ENCODE measurements at places on chromosomes 5 and 9.
A peak's percentile ranks its signal among the peaks of the same experiment; 100 is the strongest.

DNA sequence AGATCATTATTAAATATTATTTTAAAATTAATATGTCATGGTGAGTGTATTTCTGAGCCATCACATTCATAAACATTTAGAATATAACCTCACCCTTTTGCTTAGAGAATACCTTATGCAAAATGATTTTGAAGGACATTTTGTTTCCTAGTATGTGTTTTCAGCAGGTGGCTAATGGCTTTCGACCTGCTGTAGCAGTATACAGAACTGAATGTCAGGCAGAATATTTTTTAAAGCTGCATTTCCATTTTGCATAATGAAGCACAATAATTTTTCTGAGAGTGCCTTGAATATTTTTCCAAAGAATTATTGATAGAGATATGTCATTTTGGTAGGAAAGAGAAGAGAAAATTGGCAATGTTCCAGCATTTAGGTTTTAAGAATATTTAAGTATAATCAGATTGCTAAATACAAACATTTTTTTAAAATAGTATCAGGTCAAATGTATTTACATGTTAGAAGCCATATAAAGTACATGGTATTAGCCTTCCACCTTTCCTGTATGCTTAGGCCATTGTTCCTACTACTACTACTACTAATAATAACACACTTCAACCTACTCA is 42.3 kb downstream of the PAM start:
- H3K27me3 ChIP-seq, result no peaks in the 10 kb centered on the region
- no peak for DNase-seq

- H3K4me1 ChIP-seq, result peaks cover 19% of the 10 kb centered on the region
- peak; percentile 31 for DNase-seq
- no peaks in the 10 kb centered on the region for H3K27me3 ChIP-seq
- H3K27ac ChIP-seq, result no peak overlapping the region
Measured at GRCh38 chr5:59036274-59036961, 453.5 kb downstream of the RAB3C start.

DNA sequence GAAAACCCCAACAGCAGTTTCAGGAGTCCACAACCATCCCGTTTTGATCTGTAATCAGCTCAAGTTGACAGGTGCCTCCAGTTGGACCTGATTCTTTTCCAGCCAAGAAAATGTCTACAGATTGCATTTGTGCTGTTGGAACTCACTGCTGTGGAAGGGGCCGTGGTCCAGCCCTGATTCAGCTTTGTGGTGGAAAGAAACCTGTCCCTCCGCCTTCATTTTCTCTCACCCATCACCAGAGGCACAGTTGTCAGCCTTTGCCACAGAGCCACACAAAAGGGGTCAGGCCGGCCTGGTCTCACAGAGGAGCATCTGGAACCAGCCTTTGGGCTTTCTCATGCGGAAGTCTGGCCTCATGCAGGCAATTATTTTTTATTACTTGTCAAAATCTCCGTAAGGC is 483.6 kb downstream of the GADD45G start:
- H3K36me3 ChIP-seq, result no peaks in the 10 kb centered on the region
- DNase-seq, result no peak
- no peaks in the 10 kb centered on the region for H3K4me1 ChIP-seq
- H3K27ac ChIP-seq, result no peak overlapping the region

- H3K4me3 ChIP-seq, result no peak overlapping the region
- no peak for DNase-seq
- H3K4me1 ChIP-seq, result no peaks in the 10 kb centered on the region
- H3K36me3 ChIP-seq, result no peaks in the 10 kb centered on the region
- H3K27ac ChIP-seq, result no peak overlapping the region
- no peaks in the 10 kb centered on the region for H3K27me3 ChIP-seq
Measured at GRCh38 chr9:19998823-19999455, 210.1 kb upstream of the SLC24A2 start.

GRCh38 chr5:73654819-73655318 is 28.9 kb downstream of the ARHGEF28 start:
- peaks cover 44% of the 10 kb centered on the region for H3K4me1 ChIP-seq
- no peak for DNase-seq
- no peaks in the 10 kb centered on the region for H3K27me3 ChIP-seq

DNA sequence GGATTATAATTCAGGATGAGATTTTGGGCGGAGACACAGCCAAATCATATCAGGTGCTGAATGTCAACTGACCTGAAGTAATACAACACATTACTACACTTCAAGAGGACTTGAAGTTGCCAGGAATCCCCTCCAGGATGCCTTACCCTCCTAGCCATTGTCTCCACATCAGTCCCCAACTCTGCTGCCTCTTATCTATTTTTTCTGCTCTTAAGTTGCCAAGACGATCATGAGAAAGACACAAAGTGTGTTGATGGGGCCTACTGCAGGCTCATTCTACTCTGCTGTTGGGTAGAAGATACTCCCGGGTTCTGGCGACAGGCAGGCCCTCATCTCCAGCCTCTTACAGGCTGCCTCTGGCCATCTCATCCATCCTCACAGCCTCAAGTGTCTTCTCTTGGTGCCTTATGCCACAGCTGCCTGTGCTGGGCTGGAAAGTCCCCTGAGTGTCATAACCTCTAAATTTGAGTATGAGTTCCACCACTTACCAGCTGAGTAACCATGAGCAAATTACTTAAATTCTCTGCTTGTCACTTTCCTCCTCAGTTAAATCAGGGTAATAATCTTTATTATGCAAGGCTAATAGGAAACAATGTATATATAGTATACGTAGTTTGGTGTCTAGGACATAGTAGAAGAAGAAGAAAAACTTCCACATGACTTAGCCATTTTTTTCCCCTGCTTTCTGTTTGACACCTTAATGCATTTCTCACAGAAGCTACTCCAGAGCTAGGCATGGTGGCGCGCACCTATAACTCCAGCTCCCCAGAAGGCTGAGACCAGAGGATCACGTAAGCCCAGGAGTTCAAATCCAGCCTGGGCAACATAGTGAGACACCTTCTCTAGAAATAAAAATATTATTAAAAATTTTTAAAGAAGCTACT is 73.0 kb upstream of the SNX2 start:
- no peak overlapping the region for H3K4me3 ChIP-seq
- H3K36me3 ChIP-seq, result no peaks in the 10 kb centered on the region
- H3K27ac ChIP-seq, result no peak overlapping the region
- DNase-seq, result no peak
- H3K27me3 ChIP-seq, result no peaks in the 10 kb centered on the region

- DNase-seq, result peak; percentile 81
- H3K4me3 ChIP-seq, result no peak overlapping the region
- no peaks in the 10 kb centered on the region for H3K27me3 ChIP-seq
- H3K27ac ChIP-seq, result no peak overlapping the region
- no peaks in the 10 kb centered on the region for H3K36me3 ChIP-seq
Measured at GRCh38 chr5:5270958-5271785, 131.0 kb downstream of the ADAMTS16 start.

GRCh38 chr9:126515873-126516505 is 97.7 kb upstream of the LMX1B start:
- H3K36me3 ChIP-seq, result no peaks in the 10 kb centered on the region
- no peak overlapping the region for H3K27ac ChIP-seq
- H3K27me3 ChIP-seq, result peaks cover 31% of the 10 kb centered on the region
- H3K4me1 ChIP-seq, result peaks cover 27% of the 10 kb centered on the region
- DNase-seq, result no peak

GRCh38 chr9:69554945-69555344 is 117.2 kb downstream of the APBA1 start:
- no peaks in the 10 kb centered on the region for H3K27me3 ChIP-seq
- H3K27ac ChIP-seq, result no peak overlapping the region
- H3K36me3 ChIP-seq, result no peaks in the 10 kb centered on the region
- no peak overlapping the region for H3K4me3 ChIP-seq
- DNase-seq, result no peak

GRCh38 chr9:134526584-134527477 is 114.8 kb upstream of the COL5A1 start:
- no peaks in the 10 kb centered on the region for H3K36me3 ChIP-seq
- H3K4me3 ChIP-seq, result no peak overlapping the region
- H3K4me1 ChIP-seq, result no peaks in the 10 kb centered on the region
- H3K27ac ChIP-seq, result no peak overlapping the region

Data from body of pancreas (tissue), 4 donors.